ENCODE measurements at places on chromosomes 1 and 21.
A peak's percentile ranks its signal among the peaks of the same experiment; 100 is the strongest.

- peak; percentile 78 for DNase-seq
Observed at GRCh38 chr1:155176544-155177071, 3.0 kb downstream of the TRIM46 start.

DNA sequence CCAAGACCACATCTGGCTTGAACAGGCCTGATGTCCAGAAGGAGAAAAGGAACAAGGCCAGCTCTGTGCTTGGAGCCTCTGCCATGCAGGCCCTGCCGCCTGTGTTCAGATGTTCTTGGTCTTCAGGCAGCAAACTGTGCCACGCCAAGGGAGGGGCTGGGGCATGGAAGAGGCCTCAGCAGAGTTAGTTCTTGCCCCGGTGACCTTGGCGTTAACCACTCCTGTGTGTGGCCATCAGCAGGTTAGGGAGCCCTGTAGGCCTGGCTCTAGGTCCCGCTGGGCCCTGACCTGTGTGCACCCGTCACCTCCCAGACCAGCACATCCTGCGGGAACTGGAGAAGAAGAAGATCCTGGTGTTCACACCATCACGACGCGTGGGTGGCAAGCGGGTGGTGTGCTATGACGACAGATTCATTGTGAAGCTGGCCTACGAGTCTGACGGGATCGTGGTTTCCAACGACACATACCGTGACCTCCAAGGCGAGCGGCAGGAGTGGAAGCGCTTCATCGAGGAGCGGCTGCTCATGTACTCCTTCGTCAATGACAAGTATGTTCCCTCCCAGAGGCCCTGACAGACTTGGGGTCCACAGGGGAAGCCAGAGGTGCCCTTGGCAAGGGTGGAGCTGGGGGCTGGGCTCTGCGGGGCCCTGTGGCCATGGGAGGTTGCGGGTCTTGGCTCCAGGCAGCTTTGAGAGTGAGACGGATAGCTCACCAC, 7.1 kb downstream of the ZC3H12A start:
- DNase-seq = no peak

GRCh38 chr21:45632637-45633251, 10.8 kb upstream of the PCBP3 start:
- DNase-seq = no peak

GRCh38 chr21:38314558-38314957, 57.8 kb downstream of the KCNJ15 start:
- no peak for DNase-seq

GRCh38 chr1:75135573-75136194, 1.5 kb downstream of the LHX8 start:
- DNase-seq = no peak

- DNase-seq = no peak
Observed at GRCh38 chr1:234543442-234544086, 64.6 kb upstream of the TARBP1 start.

DNA sequence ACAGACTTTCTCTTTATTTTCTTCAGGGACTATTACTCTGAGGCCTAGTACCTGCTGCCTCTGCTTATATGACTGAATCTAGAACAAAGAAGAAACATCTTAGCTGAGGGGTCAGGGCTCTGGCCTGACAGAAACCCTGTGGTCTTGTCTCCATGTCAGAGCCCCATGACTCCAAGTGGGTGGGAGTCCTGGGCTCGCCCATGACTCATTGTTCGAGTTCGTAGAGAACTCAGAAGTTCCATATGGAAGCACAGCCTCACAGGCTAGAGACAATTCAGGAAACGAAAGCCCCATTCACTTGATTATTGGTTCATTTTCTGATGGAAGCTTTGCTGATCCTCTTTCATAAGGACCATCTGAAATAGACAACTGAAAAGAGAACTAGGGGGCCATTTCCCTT, 73.2 kb downstream of the CD58 start:
- DNase-seq = no peak

- DNase-seq = no peak
Observed at GRCh38 chr1:228098323-228098931, 4.7 kb downstream of the C1orf35 start.

GRCh38 chr21:21109736-21110135, 111.5 kb downstream of the NCAM2 start:
- no peak for DNase-seq

- no peak for DNase-seq
Observed at GRCh38 chr1:6353955-6354658, 39.5 kb downstream of the ACOT7 start.

GRCh38 chr1:18417316-18418269, 63.1 kb upstream of the KLHDC7A start:
- DNase-seq = no peak

- peak; percentile 68 for DNase-seq
Observed at GRCh38 chr1:32335790-32336590, at the start of gene MARCKSL1. Gene MARCKSL1, minus strand, starts transcription at chr1:32336233. Its CDS starts 200 bp downstream, at chr1:32336033.

GRCh38 chr1:207097871-207098324, 6.1 kb upstream of the C4BPA start:
- peak; percentile 7 for DNase-seq

DNA sequence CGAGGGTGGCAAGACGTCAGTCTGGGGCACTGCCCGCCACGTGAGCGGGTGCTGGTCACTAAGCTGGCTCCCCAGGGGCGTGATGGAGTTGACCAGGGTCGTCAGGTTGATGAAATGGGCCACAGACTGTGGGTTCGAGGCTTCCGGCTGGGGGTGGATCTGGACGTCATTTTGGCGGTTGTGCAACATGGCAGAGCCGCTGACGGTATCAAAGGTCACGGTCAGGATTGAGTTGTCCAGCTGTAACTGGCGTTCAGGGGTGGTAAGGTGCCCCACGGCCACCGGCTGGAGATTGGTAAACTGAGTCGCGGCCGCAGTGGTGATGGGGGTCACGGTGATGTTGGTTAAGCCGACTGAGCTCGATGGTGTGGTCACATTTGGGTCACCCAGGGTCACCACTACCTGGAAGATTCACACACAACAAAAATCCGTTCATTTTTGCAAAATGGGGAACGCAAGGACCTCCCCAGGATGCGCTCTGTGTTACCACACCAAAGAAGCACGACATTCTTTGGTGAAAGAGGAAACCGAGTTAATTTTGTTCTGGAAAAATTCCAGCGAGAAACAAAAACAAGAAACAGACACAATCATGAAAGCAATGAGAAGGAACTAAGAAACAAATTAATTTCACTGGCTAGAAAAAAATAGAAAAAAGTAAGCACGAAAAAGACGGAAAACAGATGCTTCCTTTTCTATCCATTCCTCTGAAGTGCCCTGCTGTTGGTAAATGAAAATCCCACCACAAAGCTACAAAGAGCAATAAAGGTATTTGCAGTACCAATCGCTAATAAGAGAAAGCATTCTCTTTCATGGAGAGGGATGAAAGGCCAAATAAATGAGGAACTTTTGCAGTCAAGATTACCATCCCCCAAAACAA, 34.7 kb upstream of the RIPK4 start:
- DNase-seq = no peak

DNA sequence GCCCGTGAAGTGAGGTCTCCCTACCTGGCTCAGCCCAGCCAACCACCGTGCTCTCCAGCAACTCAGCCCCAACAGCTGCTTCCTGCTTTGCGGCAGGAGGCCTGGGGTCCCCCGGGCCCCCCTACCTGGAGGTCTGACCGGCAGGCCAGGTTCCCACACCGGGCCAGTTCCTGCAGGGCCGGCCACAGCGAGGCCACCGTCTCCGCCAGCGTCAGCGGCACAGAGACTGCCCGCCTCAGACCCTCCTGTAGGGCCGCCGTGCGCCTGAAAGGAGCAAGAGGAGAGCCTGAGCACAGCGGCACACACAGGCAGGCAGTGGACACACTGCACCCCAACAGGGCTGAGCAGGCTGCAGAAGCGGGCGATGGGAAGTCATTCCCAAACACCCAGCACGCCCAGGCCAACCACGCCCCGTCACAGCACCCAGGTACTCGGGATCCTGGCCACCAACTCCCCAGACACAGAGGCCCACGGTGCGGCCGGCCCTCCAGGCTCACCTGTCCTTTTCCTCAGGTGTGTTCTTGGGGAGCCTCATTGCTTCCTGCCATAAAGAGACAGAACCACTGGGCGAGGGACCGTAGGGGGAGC, 16.9 kb downstream of the FTCD start:
- no peak for DNase-seq

- no peak for DNase-seq
Observed at GRCh38 chr1:108565081-108565480, 5.2 kb downstream of the EEIG2 start.

DNA sequence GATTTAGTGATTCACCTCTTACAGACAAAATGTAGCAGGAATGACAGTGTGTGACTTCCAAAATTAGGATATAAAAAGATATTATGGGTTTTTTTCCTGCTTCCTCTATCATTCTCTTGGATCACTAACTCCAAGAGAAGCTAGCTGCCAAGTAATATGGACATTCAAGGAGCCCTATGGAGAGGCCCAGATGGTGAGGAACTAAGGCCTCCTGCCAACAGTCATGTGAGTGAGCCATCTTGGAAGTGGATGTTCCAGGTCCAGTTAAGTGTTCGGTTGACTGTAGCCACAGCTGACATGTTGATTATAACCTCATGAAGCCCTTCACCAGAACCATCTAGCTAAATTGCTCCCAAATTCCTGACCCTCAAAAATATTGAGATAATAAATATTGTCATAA, 38.8 kb downstream of the CD160 start:
- no peak for DNase-seq

- no peak for DNase-seq
Observed at GRCh38 chr1:33257207-33257771, 997 bp downstream of the ZNF362 start.

DNA sequence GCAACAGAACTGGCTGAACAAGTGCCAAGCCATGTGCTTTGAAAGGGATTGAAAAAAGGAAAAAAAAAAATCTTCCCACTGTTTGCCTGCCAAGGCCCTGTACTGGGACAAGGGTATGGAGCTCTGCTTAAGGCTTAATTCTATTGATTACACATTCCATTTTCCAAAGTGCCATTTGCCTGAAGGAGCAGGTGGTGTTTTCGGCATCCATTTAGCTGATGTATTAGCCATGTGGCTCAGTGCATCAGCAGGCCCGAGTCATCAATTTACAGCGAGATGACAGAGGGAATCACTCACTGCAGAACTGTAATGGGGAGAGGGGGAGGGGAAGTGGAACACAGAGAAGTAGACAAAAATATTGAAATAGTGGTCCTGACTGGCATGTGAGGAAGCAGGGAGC, 144.2 kb upstream of the BEND5 start:
- no peak for DNase-seq

GRCh38 chr1:78038491-78038939, 7.3 kb upstream of the GIPC2 start:
- no peak for DNase-seq

GRCh38 chr1:176501599-176501998, 38.6 kb downstream of the PAPPA2 start:
- no peak for DNase-seq

DNA sequence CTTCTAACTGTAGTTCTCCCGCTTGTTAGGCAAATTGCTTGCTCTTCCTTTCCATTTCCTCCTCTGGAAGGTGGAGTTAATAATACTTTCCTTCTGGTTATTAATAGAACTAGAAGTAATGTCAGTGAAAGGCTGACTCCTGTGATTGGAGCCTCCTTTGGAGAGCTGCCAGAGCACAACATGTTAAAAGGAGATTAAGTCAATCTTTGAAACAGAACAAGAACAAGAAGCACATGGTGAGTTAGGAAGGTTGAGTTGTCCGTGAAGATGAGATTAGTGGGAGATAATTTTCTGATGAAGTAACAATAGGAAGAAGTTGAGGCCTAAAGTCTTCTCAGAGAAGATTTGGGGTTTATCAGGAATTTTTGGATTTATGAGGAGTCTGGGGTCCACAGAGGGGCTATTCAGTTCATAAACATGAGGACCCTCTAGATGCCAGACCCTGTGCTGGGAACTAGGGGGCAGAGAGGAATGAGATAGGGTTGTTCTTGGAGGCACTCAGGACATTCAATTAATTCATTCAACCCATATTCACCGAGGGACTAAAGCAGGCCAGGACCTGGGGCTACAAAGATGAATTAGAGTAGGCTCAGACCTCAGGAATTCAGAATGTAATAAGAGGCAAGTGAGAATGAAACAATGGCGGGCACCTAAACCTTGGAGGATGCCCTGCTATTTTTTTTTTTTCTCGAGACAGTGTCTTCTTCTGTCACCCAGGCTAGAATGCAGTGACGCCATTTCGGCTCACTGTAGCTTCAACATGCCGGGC, 40.7 kb upstream of the DHCR24 start:
- DNase-seq = no peak

- DNase-seq = no peak
Observed at GRCh38 chr1:218965821-218966220, 207.9 kb upstream of the LYPLAL1 start.

DNA sequence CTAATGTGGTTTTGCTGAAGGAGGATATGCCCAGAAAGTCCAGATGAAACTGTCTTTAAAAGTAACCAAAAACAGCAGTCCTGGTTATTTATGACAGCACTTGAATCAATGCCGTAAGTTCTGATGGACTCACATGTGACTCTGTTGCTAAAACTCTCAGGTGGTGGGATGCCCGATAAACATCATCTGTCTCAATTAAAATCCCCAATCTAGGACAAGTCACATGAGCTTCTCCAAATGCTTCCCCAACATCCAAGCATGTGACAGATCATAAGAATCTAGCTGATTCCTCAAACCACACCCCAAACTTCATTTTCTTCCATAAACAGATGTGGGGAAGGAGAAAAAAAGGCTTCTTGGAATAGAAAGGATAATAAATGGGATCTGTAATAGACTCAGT, 786 bp upstream of the CTSK start:
- no peak for DNase-seq

DNA sequence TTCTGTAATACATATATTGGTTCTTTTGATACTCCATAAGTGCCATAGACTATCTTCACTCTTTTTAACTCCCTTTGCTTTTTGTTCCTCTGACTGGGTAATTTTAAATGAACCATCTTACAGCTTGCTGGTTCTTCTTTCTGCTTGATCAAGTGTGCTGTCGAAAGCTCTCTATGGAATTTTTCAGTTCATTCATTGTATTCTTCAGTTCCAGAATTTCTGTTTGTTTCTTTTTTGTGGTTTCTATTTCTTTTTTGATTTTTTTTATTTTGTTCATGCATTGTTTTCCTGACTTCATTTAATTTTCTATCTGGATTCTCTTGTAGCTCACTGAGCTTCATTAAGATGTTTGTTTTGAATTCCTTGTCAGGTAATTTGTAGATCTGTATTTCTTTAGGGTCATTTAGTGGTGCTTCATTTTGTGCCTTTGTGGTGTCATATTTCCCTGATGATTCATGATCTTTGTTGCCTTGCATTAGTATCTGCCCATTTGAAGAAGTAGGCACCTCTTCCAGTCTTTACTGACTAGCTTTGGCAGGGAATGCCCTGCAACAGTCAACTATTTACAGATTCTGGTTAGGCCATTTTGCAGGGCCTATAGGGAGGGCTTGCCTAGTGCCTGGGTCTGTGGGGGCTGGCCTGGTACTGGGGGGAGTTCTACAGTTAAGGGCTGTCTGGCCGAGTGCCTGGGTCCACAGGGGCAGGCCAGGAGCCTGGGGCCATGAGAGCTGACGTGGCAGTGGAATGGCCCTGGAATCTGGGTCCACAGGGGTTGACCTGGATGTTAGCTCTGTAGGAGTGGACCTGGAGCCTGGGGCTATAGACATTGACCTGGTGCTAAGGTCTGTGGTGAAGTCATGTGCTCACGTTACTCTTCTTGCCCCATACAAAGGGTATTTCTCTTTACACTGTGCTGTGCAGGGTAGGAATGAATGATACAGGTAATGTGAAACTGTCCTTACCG, 89.7 kb downstream of the MAGI3 start:
- no peak for DNase-seq

- no peak for DNase-seq
Observed at GRCh38 chr1:73065339-73066041, 783.2 kb upstream of the NEGR1 start.

GRCh38 chr1:162629651-162630050, 2.6 kb upstream of the DDR2 start:
- no peak for DNase-seq
